AG08395 (cell line): ENCODE measurements at places on chromosomes 3 and 15.

- DNase-seq, result no peak
Measured at GRCh38 chr3:122553171-122553570, 10.9 kb downstream of the PARP9 start.

DNA sequence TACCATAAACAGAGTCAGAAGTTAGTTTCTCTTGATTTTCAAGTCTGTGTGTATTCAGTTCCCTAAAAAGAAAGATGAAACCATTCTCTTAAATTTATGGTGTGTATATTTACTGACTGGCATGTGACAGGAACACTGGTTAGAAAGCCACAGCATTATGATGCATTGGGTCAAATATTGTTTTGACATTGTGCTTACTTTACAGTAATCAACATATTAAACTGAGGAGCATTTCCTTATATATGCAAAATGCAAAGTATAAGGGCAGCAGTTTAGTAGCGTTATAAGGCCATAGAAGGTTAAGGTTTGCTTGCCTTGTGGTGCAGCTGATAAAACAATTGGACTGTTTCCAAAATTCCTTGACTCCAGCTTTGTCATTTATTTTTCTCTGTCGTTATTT lies 72.9 kb downstream of the EPHA3 start:
- DNase-seq, result no peak

DNA sequence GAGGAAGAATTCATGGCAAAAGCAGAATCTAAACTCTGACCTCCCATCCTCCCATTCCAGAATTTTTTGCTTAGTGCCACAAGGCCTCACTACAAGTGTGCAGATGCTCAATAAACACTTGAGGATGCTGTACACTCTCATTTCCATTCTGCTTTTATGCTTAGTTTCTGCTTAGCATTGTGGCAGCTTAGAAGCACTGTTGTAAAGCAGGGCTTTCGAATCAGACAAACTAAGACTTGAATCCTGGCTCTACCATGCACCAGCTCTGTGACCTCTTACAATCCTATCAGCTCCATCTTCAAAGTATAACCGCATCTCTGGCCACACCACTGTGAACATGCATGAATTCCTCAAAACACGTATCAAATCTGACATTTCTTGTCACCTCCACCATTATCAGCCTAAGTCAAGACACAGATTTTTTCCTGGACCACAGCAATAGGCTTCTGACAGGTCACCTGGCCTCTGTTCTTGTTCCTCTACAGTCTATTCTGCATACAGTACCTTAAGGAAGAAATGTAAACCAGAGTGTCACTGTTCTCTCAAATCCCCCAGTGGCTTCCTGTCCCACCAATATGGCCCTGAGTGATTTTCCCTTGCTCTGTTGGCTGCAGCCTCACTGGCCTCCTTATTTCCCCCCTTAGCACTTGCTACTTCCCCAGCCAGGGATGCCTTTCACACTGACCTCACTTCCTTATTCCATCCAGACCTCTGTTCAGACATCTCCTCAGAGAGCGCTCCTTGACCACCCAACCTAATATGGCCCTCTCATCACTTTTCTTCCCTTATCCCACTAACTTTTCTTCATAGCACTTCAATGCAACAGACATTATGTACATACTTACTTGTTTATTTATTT lies 8.1 kb upstream of the PHC3 start:
- no peak for DNase-seq

- DNase-seq, result no peak
Measured at GRCh38 chr3:125316246-125316645, 58.9 kb downstream of the ZNF148 start.

DNA sequence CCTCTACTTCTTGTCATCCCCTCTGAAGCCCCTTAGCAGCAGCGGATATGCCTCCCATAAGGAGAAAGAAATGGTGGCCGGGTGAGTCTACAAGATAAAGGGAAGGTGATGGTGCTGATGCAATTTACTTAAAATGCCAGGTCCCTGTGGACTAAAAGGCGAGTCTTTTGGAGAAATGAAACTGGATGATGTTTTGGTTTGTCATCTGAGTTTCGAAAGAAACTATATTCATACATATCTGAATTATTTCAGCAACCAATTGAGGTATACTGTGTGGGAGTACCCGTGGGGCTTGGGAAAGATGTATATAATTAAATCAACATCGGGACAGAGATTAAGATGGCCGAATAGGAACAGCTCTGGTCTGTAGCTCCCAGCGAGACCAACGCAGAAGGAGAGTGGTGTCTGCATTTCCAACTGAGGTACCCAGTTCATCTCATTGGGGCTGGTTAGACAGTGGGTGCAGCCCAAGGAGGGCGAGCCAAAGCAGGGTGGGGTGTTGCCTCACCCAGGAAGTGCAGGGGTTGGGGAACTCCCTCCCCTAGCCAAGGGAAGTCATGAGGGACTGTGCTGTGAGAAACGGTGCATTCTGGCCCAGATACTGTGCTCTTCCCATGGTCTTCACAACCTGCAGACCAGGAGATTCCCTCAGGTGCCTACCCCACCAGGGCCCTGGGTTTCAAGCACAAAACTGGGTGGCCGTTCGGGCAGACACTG lies 210.6 kb upstream of the CHRM5 start:
- DNase-seq, result no peak

GRCh38 chr15:89814112-89814742 lies 425 bp downstream of the ANPEP start:
- DNase-seq, result peak; percentile 26

- no peak for DNase-seq
Measured at GRCh38 chr15:76127880-76128279, 68.1 kb downstream of the TMEM266 start.

- no peak for DNase-seq
Measured at GRCh38 chr3:11610700-11611275, 32.9 kb downstream of the VGLL4 start.

DNA sequence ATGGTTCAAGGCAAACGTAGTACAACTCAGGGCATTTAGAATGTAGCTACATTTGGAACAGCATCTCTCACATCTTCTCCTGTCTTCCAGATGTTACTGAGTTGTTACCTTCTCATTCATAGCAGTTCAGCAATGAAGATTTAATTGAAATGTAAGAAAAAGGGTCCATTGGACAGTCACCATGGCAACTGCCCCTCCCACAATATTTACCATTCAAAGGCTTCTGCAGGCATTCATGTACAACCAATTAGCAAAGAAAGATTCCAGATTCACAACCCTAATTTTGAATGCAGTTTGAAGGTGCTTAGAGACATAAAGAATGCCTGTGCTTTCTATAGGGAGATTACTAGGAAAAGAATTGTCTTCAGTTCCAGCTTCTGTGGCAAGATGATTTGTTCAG lies 22.2 kb downstream of the SCN11A start:
- DNase-seq, result no peak

DNA sequence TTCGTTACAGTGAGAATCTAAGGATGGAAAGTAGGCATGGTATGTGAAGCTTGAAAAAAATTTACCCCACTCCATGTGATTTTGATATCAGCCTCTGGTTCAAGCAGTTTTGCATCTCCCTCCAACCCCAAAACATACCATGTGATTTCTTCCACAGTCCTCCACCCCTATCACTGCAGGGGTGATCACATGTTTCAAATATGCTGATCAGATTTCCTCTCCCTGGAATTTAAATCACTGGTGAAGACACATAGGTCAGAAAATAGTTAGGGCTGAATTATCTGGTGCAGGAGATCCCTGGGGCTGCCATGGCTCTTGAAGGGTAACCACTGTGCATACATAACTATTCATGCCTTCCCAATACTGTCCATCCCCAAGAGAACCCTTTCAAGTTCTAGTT lies 119.7 kb upstream of the THRB start:
- no peak for DNase-seq

- no peak for DNase-seq
Measured at GRCh38 chr3:63385629-63386028, 107.5 kb downstream of the SYNPR start.

- no peak for DNase-seq
Measured at GRCh38 chr15:73196113-73196512, 143.8 kb downstream of the NEO1 start.

- DNase-seq, result no peak
Measured at GRCh38 chr3:188791311-188791710, 380.5 kb upstream of the TPRG1 start.

DNA sequence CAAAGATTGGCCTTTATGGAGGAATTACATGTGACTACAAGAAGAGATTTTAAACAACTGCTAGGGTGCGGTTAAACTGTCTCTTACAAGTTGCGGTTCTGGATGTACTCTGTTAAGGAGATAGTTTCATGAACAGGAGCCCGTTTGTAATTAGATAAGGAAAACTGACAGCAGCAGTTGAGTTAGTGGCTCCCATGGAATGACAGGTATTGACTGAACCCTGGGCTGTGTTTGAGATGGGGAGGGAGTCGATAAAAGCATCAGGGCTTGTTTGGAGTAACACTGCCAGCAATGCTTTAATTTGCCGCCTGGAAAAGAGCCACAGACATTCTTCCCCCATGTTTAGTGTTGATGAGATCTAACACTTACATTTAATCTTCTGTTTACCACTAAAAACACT lies 139.9 kb downstream of the ROBO2 start:
- no peak for DNase-seq

DNA sequence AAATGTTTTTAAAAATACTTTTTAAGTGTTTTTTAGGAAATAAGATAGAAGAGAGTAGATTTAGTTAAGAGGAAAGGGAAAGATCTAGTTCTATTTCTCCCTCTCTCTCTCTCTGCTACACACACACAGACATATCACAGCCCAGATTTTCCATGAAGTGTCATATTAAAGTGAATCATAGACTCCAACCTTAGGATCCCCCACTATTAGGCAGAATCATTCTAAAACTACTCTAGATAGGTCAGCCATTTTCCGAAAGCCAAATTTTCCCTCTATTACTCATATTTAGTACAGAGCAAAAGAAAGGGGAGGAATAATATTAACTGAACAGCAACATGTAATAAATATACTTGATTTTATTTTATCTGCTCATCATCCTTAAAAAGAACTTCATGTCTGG lies 45.1 kb upstream of the RSL24D1 start:
- DNase-seq, result no peak

DNA sequence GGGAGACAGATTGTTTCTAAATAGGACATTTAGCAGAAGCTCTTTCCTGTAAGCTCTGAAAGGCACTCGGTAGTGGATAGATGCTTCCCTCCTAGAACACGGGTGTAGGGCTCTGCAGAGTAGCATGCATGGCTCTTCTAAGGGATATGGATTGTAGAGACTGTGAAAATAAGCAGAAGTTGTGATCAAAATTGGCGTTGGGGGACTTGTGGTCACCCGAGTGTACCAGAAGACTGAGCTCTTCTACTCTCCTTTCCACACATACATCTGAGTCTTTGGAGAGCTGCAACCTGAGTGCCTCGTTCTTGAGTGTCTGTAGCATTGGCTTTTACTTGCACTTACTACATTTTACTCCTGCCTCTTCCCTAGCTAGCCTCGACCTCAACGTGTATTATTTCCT lies 197.7 kb downstream of the LPP start:
- DNase-seq, result no peak

GRCh38 chr3:169509359-169509758 lies 154.2 kb downstream of the MECOM start:
- no peak for DNase-seq

DNA sequence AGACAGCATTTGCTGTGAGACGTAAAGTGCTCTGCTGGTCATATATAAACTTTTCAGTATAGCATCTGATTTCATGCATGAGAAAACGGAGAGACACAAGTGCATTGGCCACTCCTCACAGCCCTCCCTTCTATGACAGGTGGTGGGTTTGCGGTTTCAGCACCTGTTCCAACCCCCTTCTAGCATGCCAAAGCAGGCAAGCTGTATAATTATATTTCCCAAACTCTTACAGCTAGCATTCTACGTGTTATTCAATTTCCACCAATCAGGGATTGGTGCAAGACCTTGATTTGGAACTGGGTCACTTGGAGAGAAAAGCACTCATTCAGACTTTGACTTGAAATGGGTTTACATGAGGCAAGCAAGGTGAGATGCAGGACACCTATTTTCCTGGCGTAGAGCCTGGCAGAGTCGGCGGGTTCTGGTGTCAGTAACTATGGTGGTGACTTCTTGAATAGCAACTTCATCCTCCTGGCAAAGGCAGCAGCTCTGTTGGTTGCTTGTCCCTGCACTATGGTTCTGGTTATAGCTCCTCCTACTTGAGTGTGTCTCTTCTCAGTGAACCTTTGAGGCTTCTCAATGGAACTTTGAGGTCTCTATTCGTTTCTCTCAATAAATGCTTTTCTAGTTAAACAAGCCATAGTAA lies 356.5 kb downstream of the TBL1XR1 start:
- no peak for DNase-seq

- DNase-seq, result no peak
Measured at GRCh38 chr15:70343961-70344621, 246.4 kb upstream of the TLE3 start.

- DNase-seq, result no peak
Measured at GRCh38 chr15:40336744-40337122, 4.0 kb downstream of the CCDC9B start.

DNA sequence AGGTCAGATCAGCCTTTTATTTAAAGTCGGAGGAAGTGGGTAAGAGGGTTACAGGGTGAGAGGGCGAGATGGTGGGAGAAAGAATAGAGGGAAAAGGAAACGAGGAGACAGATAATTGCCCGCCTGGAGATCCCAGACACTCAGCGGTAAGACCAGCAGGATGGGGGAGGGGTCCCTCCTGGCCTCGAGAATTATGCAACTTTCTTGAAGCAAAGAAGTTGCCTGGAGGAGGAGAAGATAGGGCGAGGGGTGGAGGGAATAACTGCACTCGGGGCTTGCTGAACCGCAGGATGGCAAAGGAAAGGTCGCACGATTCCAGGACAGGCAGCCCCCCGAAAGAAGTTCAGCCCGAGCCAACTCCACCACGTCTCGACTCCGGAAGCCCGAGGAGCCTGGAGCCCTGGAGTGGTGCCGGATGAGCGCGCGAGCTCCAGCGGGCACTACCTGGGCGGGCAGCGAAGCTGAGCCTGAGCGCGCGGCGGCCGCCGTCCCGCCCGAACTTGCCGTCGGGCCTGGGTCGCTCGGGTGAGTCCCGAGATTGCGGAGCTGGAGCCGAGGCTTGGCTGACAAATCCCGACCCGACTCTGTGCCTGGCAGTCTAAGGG lies 402 bp downstream of the WWTR1 start:
- peak; percentile 46 for DNase-seq

GRCh38 chr15:75054172-75054897 lies 30.9 kb downstream of the PPCDC start:
- DNase-seq, result no peak

DNA sequence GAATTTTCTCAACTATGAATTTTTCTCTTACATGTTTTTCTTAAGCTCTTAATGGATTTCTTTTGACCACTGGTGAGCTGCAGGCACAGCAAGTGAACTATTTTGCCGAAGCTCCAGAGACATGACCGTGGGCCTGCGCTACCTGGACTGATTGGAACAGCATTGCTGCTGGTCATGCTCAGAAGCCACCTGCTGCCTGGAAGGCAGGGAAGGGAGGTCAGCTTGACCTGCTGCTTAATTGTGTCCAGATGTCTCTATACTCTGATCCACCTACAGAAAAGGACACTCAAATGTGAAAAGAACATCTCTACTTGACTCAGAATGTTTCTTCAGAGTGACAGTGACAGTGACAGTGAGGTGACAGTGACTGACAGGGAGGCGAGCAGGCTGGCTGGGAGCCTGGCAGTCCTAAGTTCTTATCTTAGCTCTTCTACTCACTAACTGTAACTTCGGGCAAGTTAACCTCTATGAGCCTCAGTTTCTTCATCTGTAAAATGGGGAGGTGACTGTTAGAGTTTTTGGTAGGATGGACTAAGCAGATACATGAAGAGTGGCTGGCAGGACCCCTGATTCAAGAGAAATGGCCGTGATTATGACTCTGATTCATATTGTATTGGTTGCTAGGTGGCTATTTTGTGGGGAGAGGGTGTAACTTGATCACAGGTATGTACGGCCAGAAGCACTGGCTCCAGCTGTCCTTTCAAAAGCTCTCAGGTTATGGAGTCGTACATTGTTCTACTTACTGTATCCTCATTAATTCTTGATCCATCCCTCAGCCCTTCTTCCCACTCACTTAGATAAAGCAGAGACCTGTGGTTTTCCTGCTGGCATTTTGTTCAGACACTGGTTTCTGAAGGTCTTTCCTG lies 54.8 kb upstream of the DLG1 start:
- no peak for DNase-seq
